ENCODE measurements at places on chromosomes 12 and 14.

DNA sequence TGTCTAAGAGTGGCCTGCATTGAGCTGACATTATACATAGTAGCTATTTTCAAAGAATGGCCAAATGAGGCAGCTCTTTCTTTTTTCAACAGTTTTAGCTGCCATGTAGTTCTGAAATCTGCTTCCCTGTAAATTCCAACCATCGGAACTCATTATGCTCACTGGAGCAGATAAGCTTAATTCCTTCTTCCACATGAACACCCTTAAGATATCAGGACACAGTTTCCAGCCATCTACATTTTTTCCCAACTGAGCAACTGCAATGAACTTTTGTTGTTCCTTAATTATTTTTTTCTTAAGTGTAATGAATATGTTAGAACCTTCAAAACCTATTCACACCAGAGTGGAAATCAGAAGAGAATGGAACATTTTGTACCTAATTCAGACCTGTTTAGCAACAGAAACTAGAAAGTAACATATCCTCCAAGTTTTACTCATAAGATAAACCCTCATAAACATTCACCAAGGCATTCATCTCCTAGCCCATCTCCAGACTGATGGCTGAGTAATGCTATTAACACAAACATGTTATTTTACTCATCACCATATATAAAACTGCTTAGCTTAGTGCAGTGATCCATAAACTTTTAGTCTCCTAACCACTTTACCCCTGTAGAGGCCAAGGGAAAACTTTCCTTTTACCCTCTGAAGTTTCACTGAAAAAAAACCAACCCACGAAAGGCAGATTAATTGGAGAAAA, 296.1 kb upstream of the SYT1 start:
- no peak for DNase-seq

DNA sequence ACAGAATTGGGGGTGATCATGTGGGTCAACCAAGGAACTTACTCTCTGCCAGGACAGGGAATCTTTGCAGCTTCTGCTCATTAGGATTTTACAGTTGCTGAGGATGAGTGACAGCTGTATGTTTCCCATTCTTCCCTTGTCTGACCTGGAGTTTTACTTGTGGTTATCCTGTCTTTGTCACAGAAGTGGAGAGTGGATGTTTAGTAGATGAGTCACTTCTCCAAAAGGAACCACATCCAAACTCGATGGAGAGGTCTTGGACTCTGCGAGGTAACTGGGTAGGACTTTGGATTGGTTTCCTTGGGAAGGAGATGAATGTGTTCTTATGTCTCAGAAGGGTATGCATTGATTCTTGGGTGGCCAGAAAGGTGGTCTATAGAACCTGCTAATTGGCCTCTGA, 53.8 kb upstream of the USP44 start:
- no peak for DNase-seq

DNA sequence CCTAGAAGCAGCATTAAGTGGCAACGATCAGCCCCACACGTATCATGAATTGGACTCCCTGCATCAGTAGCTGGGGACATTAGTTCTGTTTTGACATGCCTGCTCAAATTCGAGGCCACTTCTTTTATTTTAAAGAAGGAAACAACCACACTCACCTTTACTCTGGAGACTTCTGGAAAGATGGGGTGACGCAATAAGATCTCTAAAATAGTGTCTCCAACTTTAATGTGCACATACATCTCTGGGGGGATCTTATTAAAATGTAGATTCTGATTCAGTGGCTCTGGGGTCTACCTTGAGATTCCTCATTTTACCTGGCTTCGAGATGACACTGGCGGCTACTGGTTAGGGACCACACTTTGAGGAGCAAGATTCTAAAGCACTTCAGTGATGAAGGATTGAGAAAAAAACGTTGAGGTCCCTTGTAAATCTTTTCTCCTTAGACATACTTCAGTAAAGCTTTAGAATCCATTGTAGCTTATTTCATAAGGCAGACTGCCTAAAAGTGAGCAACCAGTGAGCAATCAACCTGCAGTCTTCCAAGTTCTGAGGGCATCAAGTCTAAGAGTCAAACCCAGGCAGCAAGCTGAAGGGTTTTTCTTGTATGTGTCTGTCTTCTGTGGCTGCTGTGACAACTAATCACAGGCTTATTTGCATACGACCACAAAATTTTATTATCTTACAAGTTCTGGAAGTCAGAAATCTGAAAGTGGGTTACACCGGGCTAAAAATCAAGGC, 718.6 kb upstream of the TBX3 start:
- no peak for DNase-seq

GRCh38 chr14:91458612-91459011, 41.0 kb upstream of the CCDC88C start:
- no peak for DNase-seq

DNA sequence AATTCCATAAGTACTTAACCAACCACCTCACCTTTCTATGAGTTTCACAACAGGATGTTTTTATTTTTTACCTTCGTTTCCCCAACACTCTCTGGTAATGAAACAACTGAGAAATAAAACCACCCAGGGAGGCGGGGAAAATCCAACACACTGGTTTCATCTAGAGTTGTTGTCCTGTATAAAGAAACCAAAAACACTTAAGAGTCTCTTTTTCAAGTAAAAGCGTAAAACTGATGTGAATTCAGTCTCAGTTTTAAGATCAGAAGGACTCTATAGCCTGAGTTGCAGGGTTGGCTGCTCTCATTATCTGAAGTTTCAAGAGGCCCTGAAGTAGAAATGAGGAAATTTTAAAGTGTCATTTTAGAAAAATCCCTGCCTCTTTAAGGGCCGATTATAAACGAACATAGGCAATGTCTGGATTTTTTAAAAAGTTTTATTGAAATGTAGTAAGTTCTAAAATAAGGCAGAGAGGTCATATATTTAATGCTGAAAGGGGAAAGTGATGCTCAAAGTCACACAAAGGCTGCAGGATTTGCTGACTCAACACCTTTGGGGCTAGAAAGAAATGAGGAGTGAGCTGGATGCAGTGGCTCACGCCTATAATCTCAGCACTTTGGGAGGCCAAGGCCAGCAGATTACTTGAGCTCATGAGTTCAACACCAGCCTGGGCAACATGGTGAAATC, 27.2 kb downstream of the HIGD1C start:
- DNase-seq: no peak

GRCh38 chr12:121144416-121144914, 11.8 kb downstream of the P2RX7 start:
- no peak for DNase-seq

DNA sequence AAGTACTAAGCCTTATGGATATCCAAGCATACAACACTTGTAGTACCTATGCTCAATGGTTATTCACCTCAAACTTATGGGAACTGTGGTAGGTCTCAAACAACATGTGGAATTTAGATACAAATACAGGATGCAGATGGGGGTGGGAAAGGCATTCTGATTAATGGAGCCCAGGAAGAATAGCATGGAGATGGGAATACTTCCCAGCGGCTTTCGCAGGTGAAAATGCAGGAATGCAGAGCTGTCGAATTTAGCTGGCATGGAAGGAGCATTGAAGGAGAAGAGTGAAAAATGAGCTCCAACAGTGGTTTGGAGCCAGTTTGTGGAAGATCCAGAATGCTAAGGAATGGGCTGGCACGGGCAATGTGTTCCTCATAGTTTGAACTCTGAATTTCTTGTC, 89.9 kb downstream of the NKX2-1 start:
- no peak for DNase-seq

- DNase-seq: no peak
Measured at GRCh38 chr12:101498252-101498651, 23.1 kb downstream of the SPIC start.

- no peak for DNase-seq
Measured at GRCh38 chr12:122888232-122888752, 7.6 kb downstream of the VPS37B start.

GRCh38 chr12:79486154-79486553, 204.6 kb downstream of the PAWR start:
- DNase-seq: no peak

GRCh38 chr12:4296751-4297150, 23.2 kb downstream of the CCND2 start:
- DNase-seq: no peak

DNA sequence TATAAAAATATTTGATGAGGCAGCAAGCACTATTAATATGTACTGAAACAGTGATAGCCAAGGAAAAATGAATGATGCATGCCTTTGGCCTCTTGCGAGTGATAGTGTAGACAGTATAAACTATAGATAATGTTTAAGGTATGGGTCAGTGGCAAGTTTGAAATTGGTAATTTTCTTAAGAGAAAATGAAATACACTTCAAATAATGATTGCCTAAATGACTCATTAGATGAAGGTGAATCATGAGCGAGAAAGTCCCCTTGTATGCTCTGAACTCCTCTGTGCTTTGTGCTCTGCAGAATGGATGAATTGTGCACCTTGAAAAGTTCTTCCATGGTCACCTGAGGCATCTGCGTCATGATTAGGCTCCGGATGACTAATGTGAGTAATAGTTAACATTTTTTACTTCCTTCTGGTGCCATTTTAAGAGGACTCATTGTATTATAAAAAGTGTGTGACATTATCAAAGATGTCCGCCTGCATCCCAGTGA, 84.9 kb upstream of the RTL1 start:
- DNase-seq: no peak

DNA sequence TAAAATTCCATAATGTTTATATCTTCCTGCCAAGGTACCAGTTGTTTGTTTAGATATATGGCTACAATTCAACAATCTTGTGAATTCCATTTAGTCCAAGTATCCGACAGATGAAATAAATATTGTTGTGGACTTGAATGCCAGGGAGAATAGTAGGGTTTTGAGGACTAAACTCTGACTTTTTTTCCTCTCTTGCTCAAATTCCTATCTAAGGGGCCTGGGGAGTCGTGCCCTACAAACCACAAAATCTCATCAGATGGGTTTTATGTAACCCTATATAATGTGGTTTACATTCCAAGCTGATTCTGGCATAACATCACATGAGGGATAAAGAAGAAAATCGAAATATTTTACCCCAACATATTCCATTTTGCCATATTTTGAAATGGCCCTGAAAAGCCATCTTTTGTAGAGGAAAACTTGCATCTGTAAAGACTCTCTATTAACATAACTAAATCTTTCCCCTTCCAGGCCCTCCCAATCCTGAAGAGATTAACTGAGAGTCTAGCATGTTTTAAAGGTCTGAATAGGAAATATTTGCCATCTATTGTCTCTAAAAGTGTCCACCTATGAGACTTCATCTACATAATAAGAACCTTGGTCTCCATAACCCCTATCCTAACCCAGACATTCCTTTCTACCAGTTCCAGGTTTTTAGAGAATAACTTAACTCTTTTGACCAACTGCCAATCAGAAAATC, 184.7 kb upstream of the KITLG start:
- DNase-seq: no peak

- DNase-seq: no peak
Measured at GRCh38 chr14:76715511-76716081, 45.7 kb upstream of the VASH1 start.

DNA sequence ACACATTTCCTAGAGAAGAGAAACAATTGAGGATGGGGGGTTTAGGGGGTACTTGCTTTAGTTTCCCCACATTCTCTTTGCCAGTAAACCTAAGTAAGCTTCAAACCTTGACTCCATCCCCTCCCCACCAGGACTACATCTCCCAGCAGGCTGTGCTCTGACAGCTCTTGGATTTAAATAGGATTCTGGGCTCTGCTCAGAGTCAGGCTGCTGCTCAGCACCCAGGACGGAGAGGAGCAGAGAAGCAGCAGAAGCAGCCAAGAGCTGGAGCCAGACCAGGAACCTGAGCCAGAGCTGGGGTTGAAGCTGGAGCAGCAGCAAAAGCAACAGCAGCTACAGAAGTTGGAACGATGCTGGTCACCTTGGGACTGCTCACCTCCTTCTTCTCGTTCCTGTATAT, 20.6 kb downstream of the RDH12 start:
- DNase-seq: no peak

GRCh38 chr12:116194935-116195431, 82.5 kb downstream of the MED13L start:
- DNase-seq: no peak

DNA sequence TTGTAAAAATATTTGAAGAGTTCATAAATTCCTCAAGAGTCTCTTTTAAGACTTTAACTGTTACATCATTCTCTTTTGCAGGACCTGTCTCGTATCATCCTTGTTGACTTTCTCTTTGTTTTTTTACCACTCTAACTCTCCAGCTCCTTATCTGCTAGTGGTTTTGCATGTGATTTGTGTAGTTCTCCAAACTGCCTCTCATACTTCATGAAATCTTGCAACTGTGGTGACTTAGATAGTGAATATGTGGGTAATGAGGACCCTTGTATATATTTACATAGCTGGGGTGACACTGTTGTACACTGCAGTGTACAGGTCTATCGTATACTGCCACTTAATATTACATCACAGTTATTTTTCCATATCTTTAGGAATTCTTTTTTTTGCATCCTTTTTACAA, 40.2 kb upstream of the EMP1 start:
- no peak for DNase-seq

- no peak for DNase-seq
Measured at GRCh38 chr12:70448371-70448770, 82.3 kb downstream of the KCNMB4 start.

- DNase-seq: no peak
Measured at GRCh38 chr12:132108211-132108832, 35.8 kb downstream of the DDX51 start.

- no peak for DNase-seq
Measured at GRCh38 chr14:101918065-101918989, 46.0 kb upstream of the DYNC1H1 start.

DNA sequence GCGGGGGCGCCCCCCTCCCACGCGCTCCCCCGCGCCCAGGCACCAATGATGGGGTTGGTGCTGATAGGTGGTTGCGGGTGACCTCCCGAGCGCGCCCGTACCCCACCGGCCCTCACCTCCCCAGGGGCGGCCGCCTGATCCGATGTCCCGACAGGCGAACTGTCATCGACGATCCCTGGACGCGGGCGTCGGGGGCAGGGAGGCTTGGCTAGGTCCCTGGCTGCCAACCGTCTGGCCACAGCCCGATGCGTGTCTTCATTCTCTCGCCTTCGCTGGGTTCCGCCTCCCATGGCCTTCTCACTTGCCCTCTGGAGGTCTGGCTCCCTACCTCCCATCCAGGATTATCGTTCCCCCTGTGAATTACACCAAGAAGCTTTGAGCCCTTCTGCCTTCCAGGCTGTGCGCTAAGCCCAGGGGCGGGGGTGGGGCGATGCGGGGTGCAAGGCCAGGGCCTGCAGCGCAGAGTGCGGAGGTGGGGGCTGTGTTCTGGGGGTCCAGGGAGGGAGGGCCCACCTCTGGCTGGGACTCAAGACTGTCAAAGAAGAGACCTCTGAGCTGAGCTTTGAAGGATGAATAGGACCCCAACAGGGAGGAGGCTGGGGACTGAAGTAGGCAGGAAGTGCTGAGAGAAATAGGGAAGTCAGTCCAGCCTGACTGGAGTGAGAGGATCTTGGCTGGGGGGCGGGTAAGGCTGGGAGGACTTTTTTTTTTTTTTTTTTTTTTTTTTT, 7.7 kb upstream of the RACGAP1 start:
- no peak for DNase-seq

All from esophagus squamous epithelium (tissue), 5 donors.